ENCODE measurements at places on chromosomes 6 and 20.

DNA sequence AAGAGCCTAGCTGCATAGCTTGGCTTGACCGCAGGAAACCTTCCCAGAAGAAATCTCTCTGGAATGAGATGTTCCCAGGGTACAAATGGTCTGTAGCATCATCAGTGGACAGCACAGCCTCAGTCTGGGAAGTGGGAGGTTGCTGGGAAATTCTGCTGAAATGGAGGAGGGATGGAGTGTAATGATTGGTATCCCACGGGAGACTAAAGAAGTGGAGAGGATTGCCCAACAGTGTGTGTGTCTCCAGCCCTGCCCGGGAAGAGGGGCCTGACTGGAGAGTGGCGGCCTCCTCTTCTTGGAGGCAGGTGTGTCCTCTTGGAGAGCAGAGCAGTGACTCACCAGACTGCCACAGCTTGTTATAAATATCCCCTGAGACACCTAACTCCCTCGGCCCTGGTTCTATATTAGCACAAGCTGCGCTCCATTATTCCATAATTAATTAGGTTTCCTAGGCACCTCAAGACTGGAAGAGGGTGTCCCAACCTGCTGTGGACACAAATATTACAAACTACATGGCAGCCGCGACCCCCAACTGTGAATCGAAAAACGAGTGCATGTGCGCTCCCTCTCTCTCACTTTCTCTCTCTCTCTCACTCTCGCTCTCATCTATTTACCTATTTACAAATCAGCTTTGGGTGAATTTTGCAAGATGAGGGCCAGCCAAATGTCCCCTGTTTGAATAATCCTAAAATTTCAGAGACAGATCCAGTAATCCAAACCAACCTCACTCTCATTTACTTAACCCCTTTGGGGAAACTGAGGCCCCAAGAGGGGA lies 68.8 kb downstream of the FGD2 start:
- no peak for DNase-seq

GRCh38 chr20:33568378-33568777 lies 78.5 kb downstream of the CBFA2T2 start:
- DNase-seq = no peak

- no peak for DNase-seq
These were observed 683.7 kb downstream of the EPM2A start for GRCh38 chr6:145051661-145052060.

DNA sequence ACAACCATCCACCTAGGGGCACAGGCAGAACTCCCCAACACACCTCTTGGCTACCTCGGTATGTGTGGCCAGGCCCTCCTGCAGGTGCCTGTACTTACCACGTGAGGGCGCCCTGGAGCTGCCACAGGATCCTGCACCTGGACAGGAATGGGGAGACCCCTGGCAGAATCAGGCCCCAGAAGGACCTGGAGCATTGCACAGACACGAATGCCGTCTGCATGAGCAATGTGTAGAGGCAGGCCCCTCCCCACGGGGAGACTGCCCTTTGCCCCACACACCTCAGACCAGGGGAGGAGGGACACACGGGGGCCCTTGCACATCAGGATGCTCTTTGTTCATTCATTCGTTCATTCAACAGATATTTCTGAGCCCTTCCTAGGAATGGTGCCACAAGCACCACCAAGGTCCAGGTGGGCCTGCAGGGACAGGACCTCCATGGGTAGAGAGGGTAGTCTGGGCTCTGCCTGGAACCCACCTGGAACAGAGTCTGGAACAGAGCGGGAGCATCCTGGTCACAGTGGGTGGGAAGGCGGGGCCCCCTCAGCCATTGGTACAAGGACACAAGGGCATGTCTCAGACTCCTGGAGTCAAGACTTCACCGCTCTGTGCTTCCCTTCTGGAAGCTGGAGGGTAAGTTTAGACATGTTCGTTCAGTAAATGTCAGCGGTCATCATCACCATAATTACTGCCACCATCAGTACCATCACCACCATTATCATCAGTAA lies 32.3 kb downstream of the YTHDF1 start:
- peak; percentile 45 for DNase-seq

GRCh38 chr6:84688141-84688873 lies 76.1 kb downstream of the TBX18 start:
- no peak for DNase-seq

- no peak for DNase-seq
These were observed 1.1 kb upstream of the HLA-C start for GRCh38 chr6:31272836-31273626.

Data from activated T-cell treated with anti-CD3 and anti-CD28 coated beads for 48 hours (primary cell).